ENCODE measurements at places on chromosomes 5 and 9.

DNA sequence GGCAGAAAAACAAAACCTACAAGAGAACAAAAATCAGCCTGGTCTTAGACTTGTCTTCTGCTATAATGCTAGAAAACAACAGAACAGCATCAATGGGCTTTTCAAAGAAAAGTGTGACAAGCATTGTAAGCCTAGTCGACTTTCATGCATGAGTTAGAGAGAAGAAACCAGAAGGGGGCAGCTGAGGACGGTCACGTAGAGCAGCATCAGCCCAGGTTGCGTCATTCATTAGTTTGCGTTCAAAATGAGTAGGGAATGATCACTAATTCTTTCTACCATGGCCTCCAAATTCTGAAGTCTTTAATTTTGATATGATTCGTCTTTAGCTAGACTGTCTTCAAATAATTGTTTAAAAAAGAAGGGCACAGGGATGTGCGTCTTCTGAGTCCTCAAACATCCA is 4.7 kb upstream of the ISCA1 start:
- no peak for DNase-seq

DNA sequence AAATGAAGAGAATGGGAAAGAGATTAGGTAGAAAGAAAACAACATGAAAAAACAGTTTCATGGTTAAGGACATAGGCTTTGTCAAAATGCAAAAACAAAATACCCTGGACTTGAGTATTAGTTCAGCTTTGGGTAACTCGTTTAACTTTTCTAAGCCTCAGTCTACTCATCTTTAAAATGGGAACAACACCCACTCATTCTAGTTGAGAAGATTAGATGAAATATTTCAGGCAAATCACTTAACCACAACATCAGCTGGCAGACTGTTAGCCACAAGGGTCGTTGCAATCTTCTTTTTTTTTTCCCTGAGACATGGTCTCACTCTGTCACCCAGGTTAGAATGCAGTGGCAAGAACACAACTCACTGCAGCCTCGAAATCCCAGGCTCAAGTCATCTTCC is 185.6 kb downstream of the DCP2 start:
- no peak for DNase-seq

DNA sequence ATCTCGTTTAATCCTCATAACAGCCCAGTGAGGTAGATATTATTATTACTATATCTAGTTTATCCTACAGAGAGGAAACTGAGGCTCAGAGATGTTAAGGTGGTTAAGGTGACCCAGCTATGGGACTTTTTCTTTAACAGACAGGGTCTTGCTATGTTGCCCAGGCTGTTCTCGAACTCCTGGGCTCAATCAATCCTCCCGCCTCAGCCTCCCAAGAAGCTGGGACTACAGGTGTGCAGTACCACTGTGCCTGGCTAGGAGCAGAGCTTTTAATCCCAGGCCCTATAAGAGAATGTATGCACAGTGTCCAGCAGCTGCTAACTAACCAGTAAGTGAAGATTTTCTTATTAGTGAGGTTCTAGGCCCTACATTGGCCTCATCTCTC is 62.4 kb downstream of the PCDH1 start:
- DNase-seq, result no peak

DNA sequence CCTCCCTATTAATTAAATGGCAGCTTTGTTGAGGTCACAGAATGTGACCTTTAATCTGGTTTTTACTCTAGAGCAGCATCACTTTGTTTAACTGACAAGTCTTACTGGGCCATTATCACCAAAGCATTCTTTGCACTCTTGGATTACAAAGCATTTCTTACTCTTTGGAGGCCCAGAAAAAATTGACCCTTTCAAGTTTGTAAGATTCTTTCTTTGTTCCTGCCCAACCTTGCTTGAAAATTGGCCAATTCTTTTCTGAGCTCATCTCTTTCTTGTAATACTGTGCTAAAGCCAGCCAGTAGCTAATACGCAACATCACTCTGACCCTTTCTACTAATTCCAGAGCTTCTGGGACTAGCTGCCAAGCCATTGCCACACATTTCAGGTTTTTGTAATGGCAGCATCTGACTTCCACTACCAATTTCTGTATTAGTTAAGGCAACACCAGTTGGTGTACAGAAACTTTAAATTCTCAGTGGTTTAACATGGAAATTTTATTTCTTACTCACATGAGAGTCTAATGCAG is 131.6 kb downstream of the PRDM6 start:
- DNase-seq, result no peak

GRCh38 chr9:26457151-26457550 is 435.5 kb downstream of the CAAP1 start:
- DNase-seq, result no peak

Measured in Calu3 (cell line).